Amygdala (tissue), 56 donors: ENCODE measurements at places on chromosomes 12 and 14.

- no peak for DNase-seq
Observed at GRCh38 chr14:28764257-28765160, 2.1 kb upstream of the FOXG1 start.

GRCh38 chr12:67910360-67911274, 78.6 kb upstream of the IFNG-AS1 start:
- no peak for DNase-seq

DNA sequence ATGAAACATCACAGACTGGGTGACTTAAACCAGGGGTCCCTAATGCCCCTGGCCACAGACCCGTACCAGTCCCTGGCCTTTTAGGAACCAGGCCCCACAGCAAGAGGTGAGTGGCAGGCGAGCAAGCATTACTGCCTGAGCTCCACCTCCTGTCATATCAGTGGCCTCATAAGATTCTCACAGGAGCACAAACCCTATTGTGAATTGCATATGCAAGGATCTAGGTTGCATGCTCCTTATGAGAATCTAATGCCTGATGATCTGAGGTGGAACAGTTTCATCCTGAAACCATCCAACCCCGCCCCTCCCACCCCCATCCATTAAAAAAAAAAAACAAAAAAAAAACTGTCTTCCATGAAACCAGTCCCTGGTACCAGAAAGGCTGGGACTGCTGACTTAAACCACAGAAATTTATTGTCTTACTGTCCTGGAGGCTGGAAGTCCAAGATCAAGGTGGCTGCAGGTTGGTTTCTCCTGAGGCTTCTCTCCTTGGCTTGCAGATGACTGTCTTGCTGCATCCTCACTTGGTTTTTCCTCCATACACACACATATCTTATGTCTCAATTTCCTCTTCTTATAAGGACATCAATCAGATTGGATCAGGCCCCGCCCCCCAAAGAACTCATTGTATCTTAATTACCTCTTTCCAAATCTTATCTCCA, 235.9 kb downstream of the CHST11 start:
- no peak for DNase-seq

DNA sequence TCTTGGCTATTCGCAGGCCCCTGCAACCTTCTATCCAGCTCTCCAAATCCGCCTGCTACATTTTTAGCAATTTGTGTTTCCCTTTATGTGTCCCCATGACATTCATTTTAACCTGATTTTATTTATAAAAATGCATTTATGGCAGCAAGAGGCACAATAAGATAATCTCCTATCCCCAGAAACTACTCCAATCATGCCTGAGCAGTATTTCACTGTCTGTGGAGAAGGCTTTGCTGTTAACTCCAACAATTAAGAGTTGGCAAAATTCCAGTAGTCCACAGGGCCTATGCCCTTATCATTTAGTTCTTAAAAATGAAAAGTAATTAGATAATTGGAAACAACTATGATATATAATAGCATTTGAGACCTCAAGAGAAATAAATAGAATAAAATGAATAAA, 462.4 kb downstream of the TRHDE start:
- no peak for DNase-seq

DNA sequence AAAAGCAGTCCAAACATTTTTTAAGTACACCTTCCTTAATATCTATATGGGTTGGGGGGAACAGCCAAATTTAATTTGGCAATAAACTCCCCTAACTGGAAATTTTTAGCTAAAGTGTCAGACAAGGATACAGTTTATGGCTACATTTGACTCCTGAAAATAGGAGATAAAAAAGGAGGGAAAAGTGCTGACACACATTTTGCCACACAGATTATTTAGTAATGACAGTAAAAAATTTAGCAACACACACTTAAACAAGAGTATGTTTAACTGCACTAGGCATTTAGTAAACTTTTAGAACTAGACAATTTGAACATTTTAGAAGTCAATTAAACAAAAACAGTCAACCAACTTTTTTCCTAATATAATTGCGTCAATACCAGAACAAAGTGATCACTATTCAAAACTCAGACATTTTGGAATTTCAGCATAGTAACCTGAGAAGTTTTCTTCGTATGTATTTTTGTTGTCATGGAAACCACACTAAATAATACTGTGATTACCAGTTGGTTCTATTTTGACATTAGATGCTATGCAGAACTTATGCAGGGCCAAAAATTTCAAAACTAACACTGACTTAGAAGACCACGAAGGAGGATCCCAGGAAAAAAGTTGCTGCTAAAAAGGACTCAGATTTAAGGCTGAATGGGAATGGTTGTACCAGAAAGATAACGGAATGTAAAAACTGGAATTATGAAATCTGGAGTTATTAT, 13.4 kb downstream of the GMFB start:
- DNase-seq, result no peak

DNA sequence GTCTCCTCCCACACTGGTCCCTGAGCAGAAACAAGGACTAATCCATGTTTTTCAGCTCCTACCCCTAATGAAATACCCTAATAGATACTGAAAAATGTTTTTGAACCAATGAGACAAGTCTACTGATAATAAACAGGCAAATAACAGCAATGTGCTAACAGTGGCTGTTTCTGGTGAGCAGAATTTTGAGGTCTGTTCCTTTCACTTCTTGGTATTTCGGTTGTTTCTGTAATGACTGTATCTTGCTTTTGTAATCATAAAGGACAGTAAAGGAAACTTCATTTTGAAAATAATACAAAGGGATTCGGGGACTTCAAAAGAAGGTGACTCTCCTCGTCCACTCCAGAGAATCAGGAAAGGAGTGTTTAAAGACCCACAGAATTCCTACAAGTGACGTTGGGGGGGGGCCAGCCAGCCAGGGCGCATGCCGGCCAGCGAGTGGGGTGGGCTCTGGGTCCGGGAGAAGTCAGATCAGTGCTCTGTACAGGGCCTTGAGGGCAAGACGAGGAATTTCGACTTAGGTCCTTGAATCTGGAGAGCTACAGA, 1.1 kb upstream of the CD9 start:
- DNase-seq, result no peak

- no peak for DNase-seq
Observed at GRCh38 chr14:60093080-60093479, 1.4 kb downstream of the PCNX4 start.

- no peak for DNase-seq
Observed at GRCh38 chr12:127150479-127150878, 1116.5 kb upstream of the TMEM132C start.

GRCh38 chr14:52802597-52802996, 11.2 kb upstream of the GNPNAT1 start:
- no peak for DNase-seq

- no peak for DNase-seq
Observed at GRCh38 chr12:131959641-131960589, 10.2 kb downstream of the EP400 start.

GRCh38 chr12:89514751-89515150, 9.8 kb downstream of the GALNT4 start:
- DNase-seq, result no peak

- no peak for DNase-seq
Observed at GRCh38 chr12:77213319-77213718, 147.9 kb upstream of the E2F7 start.

DNA sequence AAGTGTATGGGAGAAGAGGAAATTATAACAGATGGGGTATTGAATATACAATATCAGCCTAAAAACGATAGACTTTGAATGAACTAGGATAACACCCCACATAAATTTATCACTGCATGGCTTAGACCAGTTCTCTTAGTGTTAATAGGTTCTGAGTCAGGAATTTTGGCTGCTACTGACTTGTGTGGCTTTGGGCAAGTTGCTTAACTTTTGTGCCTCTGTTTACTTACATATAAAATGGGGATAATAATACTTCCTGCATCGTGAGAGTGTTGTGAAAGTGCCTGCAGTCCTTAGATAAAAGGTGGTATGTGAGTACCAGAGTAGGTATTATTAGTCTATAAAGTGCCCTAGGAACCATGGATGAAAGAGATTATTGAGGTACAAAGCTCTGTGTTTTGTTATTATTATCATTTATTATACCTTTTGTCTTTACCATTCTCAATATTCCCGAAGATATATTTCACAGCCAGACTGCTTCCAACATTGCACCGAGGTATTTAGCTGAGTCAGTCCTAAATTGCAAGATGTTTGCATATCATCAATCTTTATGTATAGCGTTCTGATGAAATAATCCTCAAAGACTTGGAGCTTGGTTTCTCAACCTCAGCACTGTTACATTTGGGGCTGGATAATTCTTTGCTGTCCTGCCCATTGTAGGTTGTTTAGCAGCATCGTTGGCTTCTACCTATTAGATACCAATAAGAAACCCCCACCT, 2.3 kb upstream of the PAWR start:
- DNase-seq, result no peak

DNA sequence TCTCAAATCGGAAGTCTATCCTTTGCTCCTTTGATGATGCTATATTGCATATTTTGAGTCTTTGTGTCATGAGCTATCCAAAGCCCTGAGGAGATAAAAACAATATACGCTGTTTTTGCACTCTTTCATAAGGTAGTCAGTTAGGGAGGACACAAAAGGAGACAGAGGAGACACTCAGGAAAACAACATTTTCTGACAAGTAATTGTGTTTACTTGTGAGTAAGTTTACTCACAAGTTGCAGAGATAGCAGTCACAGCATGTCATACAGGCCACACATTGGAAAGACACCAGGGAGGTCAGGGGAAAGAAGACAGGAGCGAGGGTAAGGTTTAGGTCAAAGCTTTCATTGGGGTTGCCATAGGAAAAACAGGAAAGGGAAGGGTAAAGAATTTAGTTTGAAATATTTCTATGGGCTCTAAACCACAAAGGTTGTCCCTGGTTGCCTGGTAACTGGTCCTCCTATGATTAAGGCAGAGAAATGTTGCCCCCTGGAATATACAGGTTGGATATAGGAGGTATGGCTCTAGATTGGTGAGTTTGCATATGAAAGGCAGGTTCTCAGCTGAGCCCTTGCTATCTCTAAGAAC, 7.4 kb upstream of the GABARAPL1 start:
- DNase-seq, result no peak

DNA sequence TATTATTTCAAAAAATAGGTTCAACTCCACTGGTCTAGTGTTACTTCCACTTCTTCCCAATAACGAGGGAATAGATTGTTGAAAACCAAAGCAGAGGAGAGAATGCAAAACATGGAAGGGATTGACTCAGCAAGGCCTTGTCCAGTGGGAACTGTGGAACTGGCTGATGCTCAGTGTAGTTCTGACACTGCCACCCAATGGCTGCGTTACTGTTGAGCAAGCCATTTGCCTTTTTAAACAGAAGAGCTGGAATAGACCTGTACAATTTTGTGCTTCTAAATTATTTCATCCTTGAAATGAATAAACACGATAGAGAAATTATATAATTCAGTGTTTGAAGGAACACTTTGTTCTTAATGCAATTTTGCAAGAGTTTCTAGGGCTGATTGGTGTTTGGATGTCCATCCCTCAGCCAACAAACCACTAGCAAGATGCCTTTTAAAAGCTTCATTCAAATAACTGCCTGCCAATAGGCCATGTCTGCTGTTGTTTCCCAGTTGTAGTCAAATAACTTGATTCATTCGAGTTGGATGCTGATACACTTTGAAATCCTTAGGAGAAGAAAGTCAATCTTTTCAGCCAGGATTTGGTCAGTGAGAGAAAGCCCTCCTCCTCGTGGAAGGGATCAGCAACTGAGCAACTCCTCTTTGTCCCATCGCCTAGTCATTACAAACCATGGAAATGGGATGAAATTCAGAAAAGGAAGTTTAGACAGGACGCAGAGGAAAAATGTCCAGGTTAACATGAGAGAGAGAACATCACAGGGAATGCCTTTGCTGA, 7.3 kb upstream of the MGP start:
- DNase-seq, result no peak

- no peak for DNase-seq
Observed at GRCh38 chr12:28568704-28569103, 378.4 kb downstream of the CCDC91 start.

- no peak for DNase-seq
Observed at GRCh38 chr14:68461086-68461485, 331.8 kb downstream of the ZFP36L1 start.

- DNase-seq, result no peak
Observed at GRCh38 chr14:51443195-51444018, 203.4 kb downstream of the TMX1 start.

- DNase-seq, result no peak
Observed at GRCh38 chr12:42021469-42021868, 123.2 kb downstream of the GXYLT1 start.

DNA sequence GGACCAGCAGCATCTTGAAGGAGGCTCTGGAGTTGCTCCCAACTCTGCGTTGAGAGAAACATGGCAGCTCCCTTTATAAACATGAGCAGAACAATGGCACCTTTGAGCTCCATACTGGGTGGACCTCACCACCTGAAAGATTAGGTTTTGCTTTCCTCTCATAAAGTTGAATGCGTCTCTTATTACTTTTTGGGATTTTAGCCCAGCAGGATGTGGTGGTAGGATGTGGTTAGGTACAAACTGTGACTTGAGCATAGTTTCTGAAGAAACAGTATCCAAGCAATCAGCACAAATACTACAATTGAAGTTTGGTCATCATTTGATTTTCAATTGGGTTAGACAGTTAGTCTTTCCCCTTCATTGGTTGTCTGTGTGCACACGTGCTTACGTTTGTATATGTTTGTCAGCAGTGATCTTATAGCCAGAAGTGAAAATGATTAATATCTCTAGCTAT, at the start of gene PRR4:
Gene PRR4, minus strand, starts transcription at position 51 of the 454 bp plus-strand sequence. Its CDS starts 38 bp downstream, at position 13.
- no peak for DNase-seq

- no peak for DNase-seq
Observed at GRCh38 chr14:69982886-69983285, 103.7 kb downstream of the SMOC1 start.

DNA sequence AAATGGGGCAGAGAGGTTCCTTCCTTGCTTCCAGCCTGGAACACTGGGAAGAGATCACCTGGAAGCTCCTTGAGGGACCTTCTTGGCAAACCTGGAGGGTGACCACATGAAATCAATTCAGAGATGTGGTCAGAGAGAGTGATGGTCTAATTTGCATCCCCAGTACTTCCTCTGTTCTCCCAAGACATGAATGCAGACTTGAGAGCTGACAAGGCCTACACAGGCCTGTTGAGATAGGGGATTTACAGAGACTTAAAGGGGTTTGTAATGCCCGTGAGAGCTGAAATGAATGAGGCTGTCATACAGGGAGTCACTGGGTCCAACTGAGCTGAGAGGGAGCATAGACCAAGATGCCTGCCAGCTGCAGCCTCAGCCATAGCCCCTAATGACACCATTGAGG, 45.1 kb downstream of the TMX1 start:
- DNase-seq, result no peak

- no peak for DNase-seq
Observed at GRCh38 chr14:96187216-96188031, 17.2 kb upstream of the BDKRB2 start.

DNA sequence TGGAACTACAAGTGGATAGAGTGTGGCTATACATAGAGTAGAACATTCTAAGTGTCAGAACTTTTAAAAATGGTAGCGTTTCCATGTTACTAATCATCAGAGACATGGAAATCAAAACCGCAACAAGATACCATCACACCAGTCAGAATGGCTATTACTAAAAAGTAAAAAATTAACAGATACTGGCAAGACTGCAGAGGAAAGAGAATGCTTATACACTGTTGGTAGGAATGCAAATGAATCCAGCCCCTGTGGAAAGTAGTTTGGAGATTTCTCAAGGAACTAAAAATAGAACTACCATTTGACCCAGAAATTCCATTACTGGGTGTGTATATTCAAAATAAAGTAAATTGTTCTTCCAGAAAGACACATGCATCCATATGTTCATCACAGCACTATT, 518.6 kb downstream of the NELL2 start:
- DNase-seq, result no peak

- DNase-seq, result no peak
Observed at GRCh38 chr12:254039-254438, 8.6 kb downstream of the SLC6A13 start.
